ENCODE measurements at places on chromosomes 2 and 18.

- DNase-seq, result peak; percentile 23
Observed at GRCh38 chr2:167783261-167784083, 463.9 kb downstream of the STK39 start.

DNA sequence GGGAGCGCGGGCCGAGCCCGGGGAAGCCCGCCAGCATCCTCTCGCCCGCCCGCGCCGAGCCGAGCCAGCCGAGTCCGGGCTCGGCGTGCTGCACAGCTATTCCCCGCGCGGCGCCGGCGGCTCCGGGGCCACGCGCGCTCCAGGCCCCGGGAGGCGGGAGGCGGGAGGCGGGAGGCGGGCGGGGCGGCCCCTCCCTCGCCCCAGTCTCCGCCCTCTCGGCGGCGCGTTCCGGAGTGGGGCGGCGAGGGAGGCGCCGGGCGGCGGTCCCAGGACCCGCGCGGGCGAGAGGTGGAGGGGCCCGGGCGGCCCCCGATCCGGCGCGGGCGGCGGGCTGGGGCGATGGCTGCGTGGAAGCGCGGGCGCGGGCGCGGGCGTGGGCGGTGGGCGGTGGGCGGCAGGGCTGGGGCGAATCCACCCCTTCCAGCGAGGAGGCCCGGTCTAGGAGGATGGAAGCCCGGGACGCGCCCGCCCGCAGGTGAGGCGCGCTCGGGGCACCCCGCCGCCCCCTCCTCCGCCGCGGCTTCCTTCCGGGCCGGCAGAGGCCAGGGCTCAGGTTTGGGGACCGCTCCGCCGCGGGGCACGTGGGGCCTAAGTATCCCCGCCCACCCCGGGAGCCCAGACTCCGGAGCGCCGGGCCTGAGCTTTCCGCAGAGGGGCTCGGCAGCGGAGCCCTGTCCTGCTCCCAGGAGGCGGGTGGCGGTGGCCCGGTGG lies at the start of gene ADCY3:
TSS of gene ADCY3 (minus strand) at position 140 of the 711 bp plus-strand sequence. CDS start 1,250 bp downstream, outside the sequence.
- peak; percentile 52 for DNase-seq

- DNase-seq, result no peak
Observed at GRCh38 chr2:10783421-10783820, 29.2 kb downstream of the PDIA6 start.

GRCh38 chr2:224101820-224102630 lies 62.9 kb upstream of the SERPINE2 start:
- DNase-seq, result no peak

DNA sequence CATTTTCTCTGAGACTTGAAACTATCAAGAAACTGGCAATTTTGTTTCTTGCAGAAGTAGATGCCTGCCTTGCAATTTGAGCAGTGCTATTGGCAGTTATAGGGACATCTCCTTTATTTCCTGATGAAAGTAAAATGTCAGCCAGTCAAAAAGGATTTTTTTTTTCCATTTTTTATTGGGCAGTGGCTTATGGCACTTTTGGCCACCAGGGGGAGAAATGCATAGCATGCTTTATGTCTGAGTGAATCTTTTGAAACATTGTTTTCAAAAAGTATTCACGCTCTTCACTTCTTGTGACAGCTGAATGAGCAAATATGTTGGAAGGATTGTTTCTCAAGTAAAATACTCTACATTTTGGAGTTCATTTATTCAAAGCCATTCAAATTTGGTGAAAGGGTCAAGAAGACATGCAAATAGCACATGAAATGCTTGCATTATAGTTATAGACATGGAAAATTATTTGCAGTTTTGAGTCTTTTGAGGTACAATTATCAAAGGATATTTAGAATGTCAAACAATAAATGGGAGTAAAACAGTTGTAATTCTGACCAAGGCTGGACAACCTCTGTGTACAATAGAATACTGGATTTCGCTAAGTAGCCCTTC lies 491.0 kb downstream of the CDH2 start:
- DNase-seq, result no peak

DNA sequence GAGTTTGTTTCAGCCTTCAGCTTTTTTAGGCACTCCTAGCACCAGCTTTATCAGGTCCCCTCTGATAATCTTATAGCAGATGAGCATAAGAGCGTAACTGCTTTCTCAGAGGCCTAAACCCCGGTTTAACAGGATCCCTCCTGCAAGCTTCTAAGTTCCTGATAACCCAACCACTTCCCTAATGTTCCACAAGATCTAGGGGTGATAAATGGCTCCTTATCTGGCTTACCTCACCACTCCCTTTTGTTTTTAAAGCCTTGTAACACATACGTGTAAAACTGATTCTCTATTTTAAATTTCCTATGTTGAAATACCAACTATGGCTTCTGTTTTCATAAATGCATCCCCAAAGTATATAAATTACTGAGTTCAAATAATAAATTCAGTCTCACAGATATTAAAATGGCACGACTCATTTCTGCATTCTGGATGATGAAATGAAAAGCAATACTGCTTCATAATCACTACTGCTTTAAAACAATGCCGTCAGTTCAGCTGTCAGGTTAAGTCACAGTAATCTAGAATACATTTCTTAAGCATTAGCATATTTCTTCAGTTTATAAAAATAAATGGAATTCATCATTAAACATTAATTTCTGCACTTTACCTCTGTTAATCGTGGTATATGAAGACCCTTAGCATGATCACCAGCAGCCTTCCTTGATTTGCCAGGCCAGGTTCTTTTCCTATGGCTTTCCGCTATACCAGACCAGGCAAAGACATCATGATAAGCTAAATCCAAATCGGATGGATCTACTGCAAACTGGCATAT lies 126.3 kb downstream of the C2orf74 start:
- DNase-seq, result no peak

GRCh38 chr18:27762054-27762453 lies 414.9 kb downstream of the CDH2 start:
- DNase-seq, result no peak

- peak; percentile 19 for DNase-seq
Observed at GRCh38 chr2:8285081-8285480, 396.8 kb upstream of the ID2 start.

- DNase-seq, result no peak
Observed at GRCh38 chr2:224165901-224166319, 126.8 kb upstream of the SERPINE2 start.

GRCh38 chr2:151857650-151858049 lies 29.4 kb upstream of the ARL5A start:
- no peak for DNase-seq

DNA sequence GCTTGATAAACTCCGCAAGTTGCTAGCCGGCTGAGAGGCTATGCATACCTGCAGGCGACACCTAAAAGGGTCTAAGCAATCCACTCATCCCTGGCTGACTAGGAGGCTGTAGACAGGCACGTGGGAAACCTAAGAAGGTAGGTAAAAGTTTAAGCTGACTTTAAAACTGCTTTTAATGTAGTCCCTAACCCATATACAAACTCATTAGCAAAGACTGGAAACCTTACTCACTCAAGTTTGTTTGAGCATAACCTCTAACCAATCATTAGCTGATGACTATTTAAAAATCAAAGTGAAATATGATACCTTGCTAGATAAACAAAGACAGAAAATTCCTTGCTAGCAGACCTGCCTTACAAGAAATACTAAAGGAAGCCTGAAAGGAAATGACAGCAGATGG lies 106.4 kb downstream of the EXOC6B start:
- DNase-seq, result no peak

GRCh38 chr2:23803965-23804542 lies 122.9 kb downstream of the ATAD2B start:
- DNase-seq, result peak; percentile 64

DNA sequence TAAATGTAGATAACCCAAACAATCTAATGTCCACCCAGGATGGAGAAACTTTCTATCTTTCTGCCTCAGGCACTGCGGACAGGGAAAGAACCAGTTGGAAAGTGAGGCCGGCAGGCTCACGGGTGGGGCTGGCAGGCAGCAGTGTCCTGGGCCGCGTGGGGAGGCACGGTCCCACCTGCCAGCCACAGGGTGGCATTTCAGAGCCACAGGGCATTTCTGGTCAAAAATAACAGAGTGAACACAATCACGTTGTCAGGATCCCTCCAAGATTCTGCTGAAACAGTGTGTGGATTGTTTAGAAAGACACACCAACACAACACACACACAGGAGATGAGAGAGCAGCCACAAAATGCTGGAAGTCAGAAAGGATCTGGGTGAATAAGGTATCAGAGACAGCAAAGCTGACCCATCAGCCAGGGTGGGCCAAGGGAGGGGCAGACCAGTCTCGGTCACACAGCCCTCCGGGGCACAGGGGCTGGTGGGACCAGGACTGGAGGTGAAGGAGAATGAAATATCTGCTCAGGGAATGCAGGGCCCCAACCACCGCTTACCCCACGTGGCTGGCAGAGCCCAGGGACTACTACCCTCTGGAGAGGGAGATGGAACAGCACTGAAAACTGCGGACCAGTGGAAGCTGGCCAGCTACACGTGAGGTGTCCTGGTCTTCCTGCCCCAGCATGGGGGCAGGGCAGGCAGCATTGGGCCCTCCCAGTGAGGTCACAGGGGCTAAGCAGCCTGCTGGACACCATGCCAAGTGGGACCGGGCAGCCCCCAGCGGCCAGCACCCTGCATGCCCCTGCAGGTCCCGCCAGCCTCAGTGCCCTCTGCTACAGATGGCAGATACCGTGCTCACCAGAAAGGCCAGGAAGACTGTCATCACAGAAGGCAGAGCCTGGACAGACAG lies 173.9 kb downstream of the HDAC4 start:
- no peak for DNase-seq

- DNase-seq, result no peak
Observed at GRCh38 chr2:172777431-172777830, 41.8 kb downstream of the RAPGEF4 start.

DNA sequence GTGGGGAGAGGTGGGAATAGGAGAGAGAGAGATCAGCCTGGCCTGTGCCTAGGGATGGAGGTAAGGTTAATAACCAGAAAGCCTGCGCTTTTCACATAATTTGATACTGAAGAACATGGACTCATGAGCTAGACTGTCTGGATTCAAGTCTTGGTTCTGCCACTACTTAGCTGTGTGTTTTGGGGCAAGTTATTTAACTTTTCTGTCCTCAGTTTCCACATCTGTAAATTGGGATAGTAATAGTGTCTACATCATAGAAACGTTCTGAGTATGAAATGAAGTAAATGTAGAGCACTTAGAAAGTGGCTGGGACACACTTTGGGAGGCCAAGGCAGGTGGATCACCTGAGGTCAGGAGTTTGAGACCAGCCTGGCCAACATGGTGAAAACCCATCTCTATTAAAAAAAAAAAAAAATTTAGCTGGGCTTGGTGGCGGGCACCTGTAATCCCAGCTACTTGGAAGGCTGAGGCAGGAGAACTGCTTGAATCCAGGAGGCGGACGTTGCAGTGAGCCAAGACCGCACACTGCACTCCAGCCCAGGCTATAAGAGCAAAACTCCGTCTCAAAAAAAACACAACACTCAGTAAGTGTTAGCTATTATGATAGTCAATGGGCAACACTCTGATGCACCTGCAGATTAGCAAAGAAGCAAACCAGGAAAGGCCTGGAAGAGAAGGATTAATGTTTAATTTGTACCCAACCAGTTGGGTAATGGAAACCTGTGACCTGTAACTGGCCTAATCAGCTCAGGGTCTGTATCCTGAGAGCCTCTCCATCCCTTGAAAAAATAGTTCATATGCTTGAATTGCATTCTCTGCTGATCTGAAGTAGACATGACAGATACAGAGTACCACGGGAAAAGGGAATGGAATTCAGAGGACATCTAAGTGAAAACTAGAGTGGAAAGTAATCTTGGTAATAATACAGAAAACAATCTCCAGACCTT lies 6.8 kb downstream of the GALM start:
- no peak for DNase-seq

- DNase-seq, result peak; percentile 63
Observed at GRCh38 chr18:75810961-75811551, 383.6 kb upstream of the SMIM21 start.

GRCh38 chr2:150144546-150145298 lies 342.7 kb downstream of the RND3 start:
- no peak for DNase-seq

- no peak for DNase-seq
Observed at GRCh38 chr2:121832412-121833357, 77.2 kb downstream of the TSN start.

- no peak for DNase-seq
Observed at GRCh38 chr18:5982332-5982731, 87.0 kb upstream of the TMEM200C start.

DNA sequence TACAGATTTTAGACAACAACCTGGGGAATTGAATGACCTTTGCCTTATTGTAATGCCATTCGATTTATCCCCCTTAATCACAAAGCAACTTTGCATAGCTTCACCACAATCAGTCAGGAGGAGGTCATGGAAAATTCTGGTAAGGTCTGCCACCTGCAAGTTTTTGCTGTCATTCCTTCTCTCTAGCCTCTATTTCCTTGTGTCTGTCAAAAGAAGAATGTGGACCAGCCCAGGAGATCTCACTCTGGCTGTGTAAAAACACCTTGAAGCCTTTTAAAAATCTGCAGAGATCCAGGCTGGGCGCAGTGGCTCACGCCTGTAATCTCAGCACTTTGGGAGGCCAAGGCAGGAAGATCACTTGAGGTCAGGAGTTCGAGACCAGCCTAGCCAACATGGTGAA lies 74.1 kb upstream of the BZW1 start:
- DNase-seq, result no peak

DNA sequence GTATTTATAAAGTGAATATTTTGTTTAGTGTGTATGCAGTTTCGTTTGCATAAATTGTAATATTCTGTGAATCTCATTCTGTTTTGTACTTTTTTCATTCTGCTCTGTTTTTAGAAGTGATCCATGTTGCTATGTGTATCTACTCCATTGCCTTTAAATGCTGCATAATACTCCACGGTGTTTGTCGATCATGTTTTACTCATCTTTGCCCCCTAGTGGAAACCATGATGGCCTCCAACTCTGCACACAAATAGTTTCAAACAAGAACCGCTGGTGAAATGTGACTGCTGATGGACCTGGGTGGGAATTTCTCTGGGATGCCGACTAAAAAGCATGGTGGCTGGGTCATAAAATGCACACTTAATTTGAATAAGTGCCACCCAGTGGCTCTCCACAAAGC lies 32.0 kb upstream of the SKOR2 start:
- no peak for DNase-seq

- no peak for DNase-seq
Observed at GRCh38 chr2:239916205-239917124, 108.7 kb downstream of the NDUFA10 start.

DNA sequence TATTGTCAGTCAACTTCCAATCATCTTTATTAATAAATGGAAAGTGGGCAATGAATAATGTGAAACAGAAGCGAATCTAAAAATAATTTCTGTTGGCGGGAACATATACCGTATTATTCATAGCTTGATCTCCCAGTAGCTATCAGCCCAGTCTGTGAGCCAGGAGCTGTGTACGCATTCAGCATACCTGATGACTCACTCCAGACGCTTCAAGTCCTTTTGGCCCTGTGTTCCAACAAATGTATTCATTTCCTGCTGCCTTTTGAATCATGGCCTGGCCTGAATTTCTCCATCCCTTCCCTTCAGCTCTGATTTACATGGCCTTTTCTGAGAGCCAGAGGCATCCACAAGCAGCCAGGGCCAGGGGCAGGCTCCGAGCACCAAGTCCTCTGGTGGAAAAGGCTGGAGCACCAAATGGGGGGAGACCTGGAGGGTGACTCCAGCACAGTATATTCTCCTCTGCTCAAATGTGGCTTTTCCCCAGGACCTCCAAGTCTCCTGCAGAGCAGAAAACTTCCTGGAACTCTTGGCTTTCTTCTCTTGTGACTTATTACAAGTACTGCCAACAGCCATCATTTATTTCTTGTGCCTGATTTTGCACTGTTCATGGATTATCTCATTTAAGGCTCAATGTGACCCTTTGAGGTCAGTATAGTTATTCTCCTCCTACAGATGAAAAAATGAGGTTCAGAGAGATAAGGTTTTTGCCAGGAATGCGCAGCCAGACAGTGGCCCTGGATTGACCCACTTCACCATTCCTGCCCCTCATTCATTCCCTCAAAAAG lies 108.7 kb downstream of the EN1 start:
- no peak for DNase-seq
